ENCODE measurements at places on chromosomes 4 and X.
A peak's percentile ranks its signal among the peaks of the same experiment; 100 is the strongest.

- DNase-seq: no peak
These were observed 19.4 kb downstream of the TMSB4X start for GRCh38 chrX:12994321-12994720.

DNA sequence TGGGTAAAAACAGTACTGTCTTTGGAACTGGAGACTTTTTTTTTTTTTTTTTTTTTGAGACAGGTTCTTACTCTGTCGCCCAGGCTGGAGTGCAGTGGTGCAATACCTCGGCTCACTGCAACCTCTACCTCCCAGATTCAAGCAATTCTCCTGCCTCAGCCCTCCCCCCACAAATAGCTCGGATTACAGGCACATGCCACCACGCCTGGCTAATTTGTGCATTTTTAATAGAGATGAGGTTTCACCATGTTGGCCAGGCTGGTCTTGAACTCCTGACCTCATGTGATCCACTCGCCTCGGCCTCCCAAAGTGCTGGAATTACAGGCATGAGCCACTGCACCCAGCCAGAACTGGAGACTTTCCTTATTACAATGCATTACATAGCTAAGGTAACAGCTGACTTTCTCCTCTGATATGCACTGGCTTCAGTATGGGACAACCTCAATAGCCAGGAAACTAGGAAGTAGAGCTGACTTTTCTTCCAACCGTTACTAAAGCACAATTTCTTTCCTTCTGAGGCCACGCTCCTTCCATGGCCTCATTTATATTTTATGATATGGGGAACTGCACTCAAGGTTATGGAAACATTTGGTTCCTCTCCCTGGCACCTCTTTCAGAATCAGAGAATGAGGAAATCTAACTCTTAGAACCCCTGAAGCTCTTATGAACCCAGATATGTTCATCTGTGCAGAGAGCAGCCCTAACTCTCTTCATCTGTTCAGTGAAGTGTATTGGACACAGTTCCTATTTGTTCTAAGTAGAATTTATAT is 53.5 kb upstream of the FAM9B start:
- no peak for DNase-seq

- DNase-seq: no peak
These were observed 706.1 kb upstream of the EPHA5 start for GRCh38 chr4:66376396-66376795.

DNA sequence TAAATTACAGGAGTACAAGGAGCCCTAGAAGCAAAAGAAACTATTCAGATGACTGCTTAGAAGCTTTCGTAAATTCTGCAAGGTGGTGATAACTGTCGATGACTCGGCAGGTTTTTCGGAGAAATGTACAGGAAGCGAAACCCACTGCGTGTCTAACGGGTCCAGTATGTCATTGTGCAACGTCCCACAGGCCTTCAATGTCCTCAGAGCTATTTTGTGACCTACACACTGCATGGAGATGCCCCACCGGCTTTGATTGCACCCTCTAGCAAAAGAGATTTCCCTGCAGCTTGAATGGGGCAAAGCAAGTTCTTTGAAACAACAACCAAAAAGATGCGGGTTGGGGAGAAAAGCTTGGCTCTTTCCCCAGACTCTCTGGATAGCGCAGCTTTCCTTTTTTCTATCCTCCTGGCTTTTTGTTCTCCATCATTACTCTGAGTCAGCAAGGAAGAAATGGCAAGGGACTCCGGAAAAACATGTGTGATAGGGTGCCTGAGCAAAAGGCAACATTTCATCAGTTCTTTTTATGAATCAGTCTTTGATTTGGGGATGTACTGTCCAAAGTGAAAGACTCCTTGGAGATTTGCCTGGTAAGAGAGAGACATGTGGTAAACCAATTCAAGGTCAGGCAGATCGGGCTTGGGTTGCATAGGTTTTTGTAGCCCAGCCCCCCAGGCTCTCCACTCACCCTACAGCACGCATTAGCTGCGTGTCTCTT is 112.0 kb upstream of the TBL1X start:
- peak; percentile 55 for DNase-seq

DNA sequence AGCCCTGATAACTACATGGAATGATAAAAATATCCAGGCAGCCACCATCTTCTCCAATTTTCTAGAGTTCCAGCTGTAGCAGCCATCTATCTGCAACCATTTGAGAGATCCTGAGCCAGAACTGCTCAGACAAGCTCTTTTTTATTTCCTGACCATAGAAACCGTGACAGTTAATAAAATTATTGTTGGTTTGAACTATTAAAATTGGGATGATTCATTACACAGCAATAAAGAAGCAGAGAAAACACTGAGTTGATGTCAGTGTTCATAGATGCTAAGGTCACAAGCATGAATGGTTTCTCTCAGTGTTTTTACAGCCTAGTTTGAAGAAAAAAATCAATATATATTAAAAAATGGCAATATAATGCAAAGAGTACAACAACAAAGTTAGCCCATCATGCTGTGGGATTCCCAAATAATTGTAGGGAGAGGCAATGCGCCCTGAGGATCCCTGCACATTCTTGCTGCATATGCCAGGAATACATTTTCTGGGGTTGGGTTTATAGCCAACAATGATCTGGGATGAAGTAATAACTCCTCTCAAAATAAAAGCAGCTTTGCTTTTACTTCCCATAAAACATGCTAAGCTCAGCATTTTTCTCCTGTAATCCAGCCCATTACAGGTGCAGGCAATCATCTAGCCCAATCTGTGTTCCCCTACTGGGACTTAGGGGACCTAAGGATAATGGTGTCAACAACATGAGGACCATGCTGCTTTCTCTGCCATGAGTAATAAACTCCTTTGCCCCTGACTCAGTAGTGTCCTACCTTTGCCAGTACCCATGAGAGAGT is 84.0 kb downstream of the PABPC4L start:
- no peak for DNase-seq

GRCh38 chr4:139085141-139085540 is 69.6 kb downstream of the NOCT start:
- peak; percentile 22 for DNase-seq

DNA sequence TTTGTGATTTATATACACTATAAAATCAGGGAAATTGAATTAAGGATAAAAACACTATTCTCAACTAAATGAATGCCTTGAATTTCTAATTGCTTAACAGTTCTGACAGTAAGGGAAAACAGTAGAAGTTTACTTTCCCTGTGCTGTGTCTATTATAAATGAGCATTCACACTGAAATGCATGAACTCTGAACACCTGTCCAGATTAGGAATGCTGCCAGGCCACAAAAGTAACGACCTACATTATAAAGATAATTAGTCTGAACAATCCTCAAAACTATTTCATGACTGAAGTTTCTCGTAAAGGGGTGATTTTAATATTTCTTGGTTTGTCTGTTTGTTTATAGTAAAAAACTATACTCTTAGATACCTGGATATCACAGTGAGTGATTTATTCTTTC is 2.0 kb downstream of the NDST3 start:
- no peak for DNase-seq

- DNase-seq: no peak
These were observed 27.8 kb downstream of the TCEAL1 start for GRCh38 chrX:103656617-103657016.

DNA sequence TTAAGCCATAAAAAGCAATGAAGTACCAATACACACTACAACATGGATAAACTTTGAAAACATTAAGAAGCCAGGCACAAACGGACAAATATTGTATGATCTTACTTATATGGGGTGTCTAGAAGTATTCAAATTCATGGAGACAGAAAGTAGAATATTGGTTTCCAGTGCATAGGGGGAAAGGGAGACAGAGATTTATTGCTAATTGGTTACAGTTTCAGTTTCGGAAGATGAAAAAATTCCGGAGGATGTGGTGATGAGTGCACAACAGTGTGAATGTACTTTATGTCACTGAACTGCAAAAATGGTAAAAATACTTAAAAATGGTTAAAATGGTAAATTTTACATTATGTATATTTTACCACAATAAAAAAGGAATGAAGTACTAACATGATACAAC is 5.1 kb upstream of the PRDX4 start:
- DNase-seq: peak; percentile 51

DNA sequence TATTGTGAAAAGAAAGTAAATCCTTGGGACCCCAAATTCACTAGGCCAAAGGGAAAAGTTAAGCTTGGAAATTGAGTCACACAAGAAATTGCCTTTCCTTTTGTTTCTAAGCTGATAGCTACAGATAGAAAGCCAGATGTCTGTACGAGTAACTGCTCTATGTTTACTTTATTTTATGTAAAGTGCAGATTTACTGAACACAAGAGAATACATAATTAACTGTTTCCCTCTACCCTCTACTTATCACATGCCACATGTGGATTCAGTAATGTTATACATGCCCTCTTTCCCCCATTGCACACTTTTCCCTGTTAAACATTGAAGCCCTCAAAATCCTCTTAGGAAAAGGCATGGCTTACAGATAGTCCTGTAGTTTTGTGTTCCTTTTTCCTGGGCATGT is 16.5 kb upstream of the TDO2 start:
- no peak for DNase-seq
